NCI-H1417 treated with DMSO at 0.1 percent for 48 hours (cell line): ENCODE measurements at places on chromosomes 7 and 10.

DNA sequence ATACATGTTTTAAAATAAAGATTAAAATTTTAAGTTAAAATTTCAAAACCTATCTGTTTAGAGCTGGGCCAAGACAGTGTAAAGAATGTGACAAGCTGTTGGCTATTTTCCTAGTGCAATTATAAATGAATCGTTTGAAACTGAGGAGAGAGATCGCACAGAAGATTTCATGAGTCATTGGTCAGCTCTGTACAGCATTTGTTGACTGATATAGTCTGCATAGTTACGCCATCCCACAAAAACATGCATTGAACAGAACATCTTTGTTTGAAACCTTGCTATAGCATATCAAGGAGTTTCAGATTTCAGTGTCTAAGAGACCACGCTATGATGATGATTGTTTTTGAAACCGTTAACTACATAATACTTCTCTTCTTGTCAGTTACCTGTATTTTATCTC lies 1.3 kb upstream of the C10orf67 start:
- no peak for DNase-seq

GRCh38 chr10:24324651-24325050 lies 115.7 kb downstream of the KIAA1217 start:
- DNase-seq, result no peak

DNA sequence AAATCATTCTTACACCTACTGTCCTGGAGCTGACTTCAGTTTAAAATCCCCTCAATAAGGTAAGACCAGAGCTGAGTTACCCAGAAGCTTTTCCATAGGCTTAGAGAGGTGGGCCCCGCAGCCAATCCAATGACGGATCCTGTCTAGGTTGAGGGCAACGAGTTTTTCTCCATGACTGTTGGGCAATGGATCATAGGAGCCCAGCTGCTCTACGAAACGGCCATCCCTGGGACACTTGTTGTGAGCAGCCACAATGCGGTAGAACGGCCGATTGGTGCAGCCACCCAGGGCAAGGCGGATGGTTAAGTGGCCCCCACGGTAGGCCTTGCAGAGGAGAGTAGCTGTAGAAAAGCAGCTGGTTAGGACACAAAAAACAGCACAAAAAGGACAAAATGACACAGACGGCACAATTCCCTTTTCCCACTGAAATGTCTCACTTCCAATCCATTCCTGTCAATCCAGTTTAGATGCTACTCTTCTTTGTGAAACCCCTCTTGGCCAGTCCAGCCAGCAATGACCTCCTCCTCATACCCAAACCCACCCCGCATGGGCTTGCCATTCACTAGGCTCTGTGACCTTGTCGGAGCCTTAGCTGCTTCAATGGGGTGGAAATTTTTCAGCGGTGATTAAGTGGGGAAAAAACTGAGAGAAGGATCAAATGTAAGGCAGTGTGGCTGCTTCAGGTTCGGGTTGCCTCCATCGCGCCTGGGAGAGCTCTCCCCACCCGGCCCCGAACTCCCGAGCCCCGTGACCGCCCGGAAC lies 580 bp downstream of the MRPS16 start:
- no peak for DNase-seq

DNA sequence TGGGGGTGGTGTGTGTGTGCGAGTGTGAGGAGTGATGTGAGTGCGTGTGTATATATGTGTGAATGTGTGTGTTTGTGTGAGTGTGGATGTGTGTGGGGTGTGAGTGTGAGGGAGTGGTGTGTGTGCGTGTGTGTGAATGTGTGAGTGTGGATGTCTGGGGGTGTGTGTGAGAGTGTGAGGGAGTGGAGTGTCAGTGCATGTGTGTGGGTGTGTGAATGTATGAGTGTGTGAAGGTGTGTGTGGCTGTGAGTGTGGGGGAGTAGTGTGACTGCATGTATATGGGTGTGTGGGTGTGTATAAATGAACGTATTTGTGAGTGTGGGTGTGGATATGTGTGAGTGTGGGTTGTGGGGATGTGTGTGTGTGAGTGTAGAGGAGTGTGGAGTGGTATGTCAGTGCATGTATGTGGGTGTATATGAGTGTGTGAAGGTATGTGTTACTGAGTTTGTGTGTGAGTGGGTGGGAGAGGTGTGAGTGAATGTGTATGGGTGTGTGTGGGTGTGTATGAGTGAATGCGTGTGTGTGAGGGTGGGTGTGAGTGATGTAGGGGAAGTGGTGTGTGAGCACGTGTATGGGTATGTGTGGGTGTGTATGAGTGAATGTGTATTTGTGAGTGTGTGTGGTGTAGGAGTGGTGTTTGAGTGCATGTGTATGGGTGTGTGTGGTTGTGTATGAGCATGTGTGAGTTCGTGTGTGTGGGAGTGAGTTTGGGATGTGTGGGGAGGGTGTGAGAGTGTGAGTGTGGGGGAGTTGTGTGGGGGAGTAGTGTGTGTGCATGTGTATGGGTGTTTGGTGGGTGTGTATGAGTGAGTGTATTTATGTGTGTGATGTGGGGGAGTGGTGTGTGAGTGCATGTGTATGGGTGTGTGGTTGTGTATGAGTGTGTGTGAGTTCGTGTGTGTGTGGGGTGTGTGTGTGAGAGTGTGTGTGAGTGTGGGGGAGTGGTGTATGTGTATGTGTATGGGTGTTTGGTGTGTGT lies 28.5 kb upstream of the NUB1 start:
- no peak for DNase-seq
